Stimulated activated CD4-positive, alpha-beta T cell treated with anti-CD3 and anti-CD28 coated beads, Interleukin-2, amount 100 ng/mL, for 24 hours (primary cell): ENCODE measurements at places on chromosomes 11 and 22.

GRCh38 chr11:67381244-67381972, 8.0 kb upstream of the CLCF1 start:
- DNase-seq = no peak

DNA sequence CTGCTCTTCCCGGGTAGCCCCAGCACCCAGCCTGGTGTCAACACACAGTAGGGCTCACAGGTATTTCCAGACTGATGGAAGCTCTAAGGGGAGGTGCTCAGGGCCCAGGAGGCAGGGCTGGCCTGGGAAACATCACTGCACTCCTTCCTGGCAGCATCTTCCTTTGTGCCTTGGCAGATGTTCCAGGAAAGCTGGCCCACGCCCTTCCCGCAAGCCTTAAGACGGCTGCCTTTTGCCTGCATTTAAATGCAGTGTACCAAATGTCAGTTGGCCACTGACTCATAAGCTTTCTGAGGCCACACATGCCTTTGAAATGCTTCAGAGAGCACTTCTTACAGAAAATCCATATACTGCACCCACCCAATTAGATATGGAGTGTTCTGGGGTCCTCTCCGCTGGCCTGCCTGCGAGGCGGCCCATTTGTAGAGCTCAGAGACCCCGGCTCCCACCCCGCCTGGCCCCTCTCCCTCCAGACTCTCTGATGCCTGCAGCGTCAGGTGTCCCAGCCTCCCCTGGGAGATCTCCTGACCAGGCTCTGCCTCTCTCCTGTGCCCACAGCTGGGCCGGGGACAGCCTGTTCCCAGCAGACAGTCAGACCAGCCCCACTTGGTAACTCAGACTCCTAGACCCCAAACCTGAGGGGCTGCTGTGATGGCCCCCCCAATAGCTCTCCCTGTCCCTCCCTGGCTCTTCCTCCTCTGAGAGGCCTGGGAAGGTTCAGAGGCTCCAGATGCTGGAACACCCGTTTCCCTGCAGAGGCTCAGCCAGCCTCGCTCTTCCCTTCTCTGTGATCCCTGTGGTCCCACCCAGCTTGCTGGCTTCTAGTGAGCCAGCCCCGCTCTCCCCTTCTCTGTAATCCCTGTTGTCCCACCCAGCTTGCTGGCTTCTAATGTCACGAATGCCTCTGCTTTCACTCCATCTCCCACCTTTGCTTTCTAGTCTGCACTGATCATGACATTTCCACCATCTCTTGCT, 47.6 kb upstream of the THY1 start:
- peak; percentile 8 for DNase-seq

DNA sequence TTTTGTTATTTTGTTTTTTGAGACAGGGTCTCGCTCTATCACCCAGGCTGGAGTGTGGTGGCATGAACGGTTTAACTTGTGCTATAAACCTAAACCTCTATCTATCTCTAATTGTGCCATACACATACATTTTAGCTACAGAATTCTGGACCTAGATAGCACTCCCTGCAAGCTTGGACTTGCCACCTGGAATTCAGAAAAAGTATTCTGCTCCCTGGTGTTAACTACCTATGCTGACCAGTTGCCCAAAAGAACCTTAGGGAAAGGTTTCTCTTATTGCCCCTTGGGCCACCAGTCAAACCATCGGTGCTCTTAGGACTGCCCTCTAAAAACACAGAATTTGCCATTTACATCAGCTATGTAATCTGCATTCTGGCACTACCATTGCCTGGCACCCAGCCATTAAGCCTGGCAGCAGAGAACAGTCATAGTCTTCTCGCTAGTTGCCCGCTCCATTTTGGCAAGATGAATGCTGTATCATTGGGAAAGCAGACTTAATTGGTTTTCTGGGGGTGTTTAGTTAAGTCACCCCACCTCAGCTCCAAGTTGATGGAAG, 55.3 kb downstream of the ETS1 start:
- no peak for DNase-seq

DNA sequence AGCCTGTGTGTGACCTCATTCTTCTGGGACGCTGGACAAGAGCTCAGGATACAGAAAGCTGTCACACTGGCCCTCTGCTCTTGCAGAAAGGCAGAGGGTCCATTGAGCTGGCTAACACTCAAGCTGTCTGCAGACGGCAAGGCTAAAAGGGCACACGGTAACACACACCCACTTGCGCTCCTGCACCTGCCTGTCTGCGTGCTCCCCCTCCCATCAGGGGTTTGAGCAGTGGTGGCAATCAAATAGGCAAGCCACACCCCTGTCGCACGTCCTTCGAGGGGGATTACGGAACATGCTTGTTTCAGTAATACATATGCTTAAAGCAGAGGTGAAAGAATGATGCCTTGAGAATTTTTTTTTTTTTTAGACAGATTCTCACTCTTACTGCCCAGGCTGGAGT, 7.1 kb upstream of the QSER1 start:
- DNase-seq = no peak

- DNase-seq = no peak
Observed at GRCh38 chr11:117435326-117435725, 107.7 kb downstream of the CEP164 start.

GRCh38 chr11:47149782-47150181, 26.9 kb downstream of the ARFGAP2 start:
- no peak for DNase-seq

GRCh38 chr22:45781966-45782365, 110.3 kb downstream of the ATXN10 start:
- no peak for DNase-seq

- peak; percentile 81 for DNase-seq
Observed at GRCh38 chr11:34214961-34215805, 109.8 kb downstream of the NAT10 start.

- no peak for DNase-seq
Observed at GRCh38 chr11:114392735-114393667, 7.3 kb downstream of the C11orf71 start.

DNA sequence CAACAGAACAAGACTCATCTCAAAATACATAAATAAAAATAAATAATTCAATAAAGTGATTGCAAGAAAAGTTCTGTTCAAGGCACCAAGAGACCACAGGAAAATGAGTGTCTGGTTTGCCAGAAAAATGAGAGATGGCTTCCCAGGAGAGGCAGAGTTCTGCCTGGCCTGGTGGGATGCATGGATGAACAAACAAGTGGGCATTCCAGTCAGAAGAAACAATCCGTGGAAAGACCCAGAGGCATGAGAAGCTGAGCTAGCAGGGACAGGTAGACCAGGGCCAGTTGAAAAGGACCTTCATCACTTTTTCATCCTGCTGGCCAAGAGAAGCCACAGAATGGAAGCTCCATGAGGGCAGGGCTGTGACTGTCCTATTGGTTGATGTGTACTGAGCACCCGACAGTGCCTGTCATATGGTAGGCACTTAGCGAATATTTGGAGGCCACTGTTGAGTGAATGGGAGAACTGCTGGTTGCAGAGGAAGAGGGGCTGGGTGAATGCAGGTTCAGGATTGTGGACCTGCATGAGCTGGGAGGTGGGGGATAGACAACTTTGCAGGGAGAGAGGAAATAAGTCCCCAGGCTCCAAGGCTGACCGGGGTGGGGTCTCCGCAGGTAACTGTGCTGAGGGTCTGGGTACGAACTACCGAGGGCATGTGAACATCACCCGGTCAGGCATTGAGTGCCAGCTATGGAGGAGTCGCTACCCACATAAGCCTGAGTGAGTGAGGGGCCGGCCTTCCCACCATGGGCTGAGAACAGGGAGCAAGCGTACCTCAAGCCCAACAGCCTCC, 3.7 kb downstream of the F2 start:
- no peak for DNase-seq

GRCh38 chr11:15815246-15816195, 540.8 kb downstream of the SOX6 start:
- no peak for DNase-seq

GRCh38 chr11:65790104-65790901, 3.4 kb downstream of the OVOL1 start:
- DNase-seq = no peak

GRCh38 chr11:43327987-43328386, 16.2 kb downstream of the API5 start:
- DNase-seq = no peak

GRCh38 chr11:83715927-83716535, 429.9 kb upstream of the CCDC90B start:
- no peak for DNase-seq

- no peak for DNase-seq
Observed at GRCh38 chr11:64086258-64087123, 50.8 kb downstream of the FLRT1 start.

- no peak for DNase-seq
Observed at GRCh38 chr11:10762913-10763421, 11.9 kb downstream of the CTR9 start.

GRCh38 chr11:1307998-1308742, 1.3 kb downstream of the TOLLIP start:
- DNase-seq = no peak

DNA sequence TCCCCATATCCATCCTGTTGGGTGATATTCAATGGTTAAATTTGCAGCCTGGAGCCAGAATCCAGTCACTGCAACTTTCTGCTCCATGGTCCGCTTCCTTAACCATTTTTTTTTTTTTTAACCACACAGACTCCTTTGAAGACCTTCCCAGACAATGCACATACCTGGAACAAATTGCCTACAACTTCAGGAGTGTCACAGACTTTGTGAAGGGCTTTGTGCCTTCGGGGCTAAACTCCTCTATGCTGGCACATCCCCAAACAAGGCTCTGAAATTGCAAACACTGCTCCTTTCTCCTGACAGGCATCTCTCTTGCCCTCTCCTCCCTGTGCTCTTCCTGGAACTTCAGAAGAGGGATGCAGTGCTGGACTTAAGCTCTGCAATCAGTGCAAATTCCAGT, 40.6 kb downstream of the TENM4 start:
- DNase-seq = no peak

- DNase-seq = no peak
Observed at GRCh38 chr11:133605482-133605881, 73.2 kb upstream of the OPCML start.

GRCh38 chr11:44979543-44980399, 29.1 kb upstream of the TP53I11 start:
- DNase-seq = no peak

GRCh38 chr11:123330471-123330870, 99.6 kb upstream of the GRAMD1B start:
- no peak for DNase-seq

GRCh38 chr11:24124876-24125275, 372.0 kb upstream of the LUZP2 start:
- DNase-seq = no peak

DNA sequence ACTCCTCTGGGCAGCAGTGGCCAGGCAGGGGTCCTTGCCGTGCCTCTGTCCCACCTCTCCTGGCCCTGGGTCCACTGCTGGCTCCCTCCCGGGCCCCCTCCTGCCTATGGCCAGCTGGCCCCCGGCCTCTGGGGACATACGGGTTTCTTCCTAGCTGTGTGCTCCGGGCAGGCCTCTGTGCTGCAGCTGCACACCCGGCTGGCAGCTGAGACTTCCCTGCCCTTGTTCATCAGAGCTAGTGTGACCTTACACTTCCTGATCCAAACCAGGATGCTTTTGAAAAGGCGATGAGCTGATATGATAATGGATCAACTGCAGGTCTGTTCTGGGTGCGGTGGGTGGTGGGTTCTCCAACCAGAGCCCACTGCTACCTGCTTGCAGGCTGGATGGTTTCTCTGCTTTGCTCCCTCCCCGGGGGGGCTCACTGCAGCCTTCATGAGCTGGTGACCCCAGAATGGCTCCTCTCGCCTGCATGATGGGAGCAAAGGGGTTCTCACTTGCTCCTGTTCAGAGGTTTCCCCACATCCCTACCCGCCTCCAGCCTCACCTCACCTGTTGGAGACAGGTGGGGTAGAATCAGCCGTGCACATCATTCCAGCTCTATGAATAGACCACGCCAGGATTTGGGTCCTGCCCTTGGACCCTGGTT, 13.3 kb downstream of the B3GAT1 start:
- no peak for DNase-seq

GRCh38 chr22:41290262-41291221, 4.6 kb upstream of the RANGAP1 start:
- no peak for DNase-seq

DNA sequence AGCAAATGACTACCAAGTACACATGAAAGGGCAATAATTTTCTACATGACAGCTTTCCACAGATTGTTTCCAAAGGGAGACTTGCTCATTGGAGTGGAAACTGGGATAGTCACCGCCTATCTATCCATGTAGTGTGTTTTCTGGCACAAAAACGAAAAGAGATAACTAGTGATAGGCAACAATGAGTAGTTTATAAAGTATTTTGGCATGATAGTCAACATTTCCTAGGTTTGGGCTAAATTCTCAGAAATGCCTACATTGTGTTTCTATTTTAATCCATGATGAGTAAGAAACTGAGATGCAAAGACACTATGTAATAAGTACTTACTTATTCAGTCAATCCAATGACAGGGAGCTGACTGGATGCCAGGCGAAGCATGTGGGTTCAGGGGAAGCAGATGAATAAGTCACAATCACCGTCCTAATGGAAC, 1129.1 kb downstream of the DLG2 start:
- DNase-seq = no peak

DNA sequence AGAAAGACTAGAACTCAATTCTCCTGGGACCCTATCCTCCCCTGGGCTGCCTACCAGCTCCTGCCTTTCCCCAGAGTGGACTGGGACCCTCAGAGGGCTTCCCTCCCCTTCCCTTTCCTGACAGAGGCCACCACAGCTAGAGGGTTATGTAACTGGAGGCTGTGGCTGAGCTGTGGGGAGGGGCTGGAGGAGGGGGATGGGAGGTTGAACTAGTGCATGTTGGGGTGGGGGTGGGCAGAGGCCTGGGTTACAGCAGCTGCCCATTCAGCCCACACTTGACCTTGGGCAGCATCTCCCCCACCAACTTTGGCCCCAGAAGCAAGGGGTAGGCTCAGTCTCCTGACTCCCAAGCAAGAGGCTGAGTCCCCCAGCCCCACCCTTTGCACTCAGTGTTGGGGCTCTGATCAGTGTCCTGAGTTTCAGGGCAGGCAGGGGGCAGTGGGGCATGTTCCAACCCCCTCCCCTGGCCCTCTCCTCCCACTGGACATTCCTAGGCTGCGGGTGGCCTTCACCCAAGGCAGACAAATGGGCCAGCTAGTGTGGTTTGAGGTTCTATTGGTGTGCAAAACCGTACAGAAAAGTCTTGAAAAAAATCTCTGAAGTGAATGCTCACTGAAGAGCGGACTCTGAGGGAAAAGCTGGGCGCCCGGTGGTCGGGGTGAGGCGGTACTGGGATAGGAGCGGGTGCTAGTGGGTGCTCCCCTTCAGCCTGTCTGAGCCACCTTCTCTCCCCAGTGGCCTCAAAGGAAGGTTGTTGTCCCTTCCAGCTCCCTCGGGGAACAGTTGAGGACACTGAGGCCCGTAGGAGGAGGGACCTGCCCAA, 3.8 kb downstream of the KCNC1 start:
- DNase-seq = no peak

DNA sequence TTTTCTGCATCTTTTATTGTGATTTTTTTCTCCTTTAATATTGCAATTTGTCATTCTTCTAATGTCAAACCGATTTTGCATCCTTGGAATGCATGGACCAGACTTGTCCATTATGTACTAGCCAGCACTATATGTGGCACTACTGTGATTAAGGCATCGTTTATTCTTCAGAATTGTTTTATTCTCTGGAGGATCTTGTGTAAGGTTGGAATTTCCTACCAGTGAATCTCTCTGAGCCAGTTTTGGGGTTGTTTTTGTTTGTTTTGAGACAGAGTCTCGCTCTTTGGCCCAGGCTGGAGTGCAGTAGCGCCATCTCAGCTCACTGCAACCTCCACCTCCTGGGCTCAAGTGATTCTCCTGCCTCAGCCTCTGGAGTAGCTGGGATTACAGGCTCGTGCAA, 58.5 kb downstream of the IGLL5 start:
- DNase-seq = no peak
